Smooth muscle cell of the pulmonary artery (primary cell): ENCODE measurements at places on chromosomes 2 and 18. TPM values are rescaled to one million over a fixed set of nuclear protein-coding genes. Genes with fewer than 3 reads are reported as not detected.

CFAP53 gene
- total RNA-seq: 0.46 TPM in 2 replicates

OTOS gene
- total RNA-seq: not detected in 2 replicates

ELMOD3 gene
- total RNA-seq: 19.5 and 20.2 TPM in 2 replicates

COL4A4 gene
- 5.3 and 7.7 TPM in 2 replicates for total RNA-seq

DLGAP1 gene
- 0.53 and 1.1 TPM in 2 replicates for total RNA-seq

TXNDC2 gene
- total RNA-seq: not detected in 2 replicates

ITGB6 gene
- 0.07 and 0.40 TPM in 2 replicates for total RNA-seq

ATP6V1C2 gene
- total RNA-seq: not detected in 2 replicates

SCN2A gene
- 1.8 and 2.7 TPM in 2 replicates for total RNA-seq

FSIP2 gene
- total RNA-seq: 0.03 and 0.13 TPM in 2 replicates
